ENCODE measurements at places on chromosomes 11 and 22.
A peak's percentile ranks its signal among the peaks of the same experiment; 100 is the strongest.

DNA sequence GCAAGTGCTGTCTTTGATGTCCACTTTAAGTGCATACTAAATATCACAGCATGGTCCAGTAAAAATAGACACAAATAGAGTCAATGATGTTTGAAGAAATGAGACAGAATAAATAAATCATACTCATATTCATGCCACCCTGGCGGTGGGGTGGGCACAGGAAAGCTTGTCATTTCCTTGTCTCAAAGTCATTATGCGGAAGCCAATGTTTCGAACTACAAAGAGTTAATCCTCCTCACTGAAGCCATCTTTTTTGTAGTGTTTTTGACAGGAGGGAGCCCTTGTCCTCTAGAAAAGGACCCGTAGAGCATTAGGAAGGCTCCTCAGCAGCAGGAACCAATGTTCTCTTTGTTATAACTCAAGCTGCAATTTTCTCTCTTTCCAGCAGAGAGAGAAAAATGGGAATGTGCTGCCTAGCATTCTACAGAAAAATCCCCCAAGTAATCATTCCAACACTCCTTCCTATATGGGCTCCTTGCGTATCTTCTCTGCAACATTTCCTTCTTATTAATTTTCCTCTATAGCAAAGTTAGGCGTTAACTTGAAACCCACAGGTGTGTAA, 30.6 kb downstream of the SC5D start:
- no peak for DNase-seq

DNA sequence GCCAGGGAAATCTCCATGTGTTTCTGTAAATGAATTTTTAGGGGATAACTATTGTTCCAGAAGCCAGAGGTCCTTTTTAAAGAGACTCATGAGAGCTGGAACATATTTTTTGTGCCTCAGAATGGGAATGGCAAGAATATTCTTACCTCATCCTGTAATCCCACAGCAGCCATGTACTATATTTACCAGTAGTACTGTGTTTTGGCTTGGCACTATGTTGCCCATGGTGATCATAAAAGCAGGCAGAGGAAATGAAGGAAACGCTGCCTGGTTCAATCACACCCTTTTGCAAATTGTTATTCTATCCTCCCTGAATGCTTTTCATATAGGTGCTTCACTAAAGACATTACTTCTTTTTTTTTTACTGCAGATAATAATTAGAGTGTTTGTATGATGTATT, 81.0 kb downstream of the ANO3 start:
- no peak for DNase-seq

- DNase-seq: peak; percentile 62
These were observed 2.4 kb downstream of the CASP1 start for GRCh38 chr11:105032495-105032894.

DNA sequence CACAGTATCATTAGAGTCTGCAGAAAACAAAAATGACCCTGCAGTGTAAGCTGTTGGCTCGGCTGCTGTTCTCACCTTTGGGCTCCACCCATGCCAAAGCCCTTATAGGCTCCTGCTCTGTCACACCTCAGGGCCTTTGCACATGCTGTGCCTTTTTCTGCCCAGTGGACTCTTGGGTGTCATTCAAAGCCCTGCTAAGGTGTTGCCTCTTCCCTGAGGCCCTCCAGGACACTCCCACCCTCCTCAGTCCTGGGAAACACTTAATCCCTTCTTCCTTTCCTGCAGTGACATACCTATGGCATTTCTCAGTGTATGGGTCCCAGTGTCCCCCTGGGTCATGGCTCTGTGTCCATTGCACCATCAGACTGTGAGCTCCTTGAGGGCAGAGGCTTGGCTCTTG, 29.1 kb upstream of the CACNG2 start:
- DNase-seq: no peak

GRCh38 chr11:6920702-6921101, at the start of gene OR2D3:
Gene OR2D3, plus strand, starts transcription at chr11:6921002. Its CDS starts 0 bp downstream, at chr11:6921002.
- no peak for DNase-seq

- DNase-seq: no peak
These were observed 257.5 kb upstream of the MTNR1B start for GRCh38 chr11:92711926-92712325.

DNA sequence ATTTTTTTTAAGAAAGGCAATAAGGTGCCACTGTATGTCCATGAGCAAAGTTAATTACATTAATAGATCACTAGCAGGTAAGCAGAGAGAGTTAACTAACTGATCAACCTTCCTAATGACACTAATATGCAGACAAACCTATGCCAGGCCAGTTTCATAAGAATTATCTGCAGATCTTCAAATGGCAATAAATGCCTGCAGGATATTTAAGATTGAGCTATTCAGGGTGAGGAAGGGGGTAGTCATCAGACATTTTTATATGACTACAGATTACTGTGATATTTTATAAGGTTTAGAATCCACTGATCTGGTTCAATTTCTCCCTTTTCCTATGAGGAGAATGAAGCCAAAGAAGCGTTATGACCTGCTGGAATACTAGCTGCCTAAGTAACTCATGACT, 30.2 kb downstream of the CARD18 start:
- DNase-seq: no peak

DNA sequence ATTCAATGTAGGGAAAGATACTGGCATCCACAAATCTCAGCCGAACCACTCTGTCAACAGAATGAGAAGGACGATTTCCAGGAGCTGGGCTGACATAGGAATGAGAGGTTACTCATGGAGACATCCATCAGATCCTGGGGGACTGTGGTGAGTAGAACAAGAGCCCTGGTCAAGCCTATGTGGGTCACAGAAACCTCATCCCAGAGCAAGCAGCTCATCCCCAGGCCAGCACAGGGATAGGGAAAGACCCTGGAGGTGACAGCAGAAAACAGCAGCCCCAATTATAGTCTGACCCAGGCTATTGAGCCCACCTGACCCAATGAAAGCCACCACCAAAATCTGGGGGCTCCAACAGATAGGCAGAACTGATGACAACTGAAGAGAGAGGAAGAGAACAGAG, 128.0 kb upstream of the SERPIND1 start:
- no peak for DNase-seq

DNA sequence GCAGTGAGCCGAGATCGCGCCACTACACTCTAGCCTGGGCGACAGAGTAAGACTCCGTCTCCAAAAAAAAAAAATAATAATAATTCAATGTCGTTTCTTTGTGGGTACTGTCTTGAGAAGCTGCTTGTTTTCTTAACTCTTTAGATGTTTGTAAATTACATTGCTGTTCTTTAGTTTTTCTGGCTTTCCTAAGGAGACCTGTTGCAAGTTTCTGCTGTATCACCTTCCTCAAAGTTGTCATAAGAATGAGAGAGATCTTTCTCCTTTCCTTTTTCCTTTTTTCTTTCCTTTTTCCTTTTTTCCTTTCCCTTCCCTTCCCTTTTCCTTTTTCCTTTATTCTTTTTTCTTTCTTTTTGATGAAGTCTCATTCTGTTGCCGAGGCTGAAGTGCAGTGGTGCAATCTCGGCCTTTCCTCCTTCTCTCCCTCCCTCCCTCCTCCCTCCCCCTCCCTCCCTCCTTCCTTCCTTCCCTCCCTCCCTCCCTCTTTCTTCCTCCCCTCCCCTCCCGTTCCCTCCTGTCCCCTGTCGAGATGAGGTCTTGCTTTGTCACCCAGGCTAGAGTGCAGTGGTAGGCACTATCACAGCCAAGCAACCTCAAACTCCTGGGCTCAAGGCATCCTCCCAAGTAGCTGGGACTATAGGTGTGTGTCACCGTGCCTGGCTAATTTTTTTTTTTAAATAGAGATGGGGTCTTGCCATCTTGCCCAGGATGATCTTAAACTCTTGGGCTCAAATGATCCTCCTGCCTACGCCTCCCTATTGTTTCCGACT, 15.3 kb downstream of the HIPK3 start:
- DNase-seq: no peak

- peak; percentile 95 for DNase-seq
These were observed 12.9 kb upstream of the CRKL start for GRCh38 chr22:20904008-20904979.

- peak; percentile 75 for DNase-seq
These were observed 12.7 kb downstream of the MAFF start for GRCh38 chr22:38214302-38215056.

GRCh38 chr22:20509344-20510047, 2.1 kb downstream of the MED15 start:
- DNase-seq: peak; percentile 86

DNA sequence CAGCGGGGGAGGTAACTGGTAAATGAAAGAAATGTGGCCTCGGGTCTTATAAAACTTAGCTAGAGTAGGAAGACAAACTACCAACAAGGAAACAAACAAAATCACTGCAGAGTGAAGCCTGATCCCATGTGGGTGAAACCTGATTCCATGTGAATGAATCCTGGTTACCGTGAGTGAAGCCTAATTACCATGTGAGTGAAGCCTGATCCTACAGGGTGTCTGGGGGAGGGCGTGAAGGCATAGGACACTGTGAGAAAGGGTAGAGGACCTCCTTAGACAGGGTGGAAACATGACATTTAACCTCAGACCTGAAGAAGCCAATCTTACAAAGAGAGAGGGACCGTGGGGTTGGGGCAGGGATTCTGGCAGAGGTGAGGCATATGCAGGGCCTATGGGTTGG, 106.2 kb upstream of the USP47 start:
- DNase-seq: no peak

DNA sequence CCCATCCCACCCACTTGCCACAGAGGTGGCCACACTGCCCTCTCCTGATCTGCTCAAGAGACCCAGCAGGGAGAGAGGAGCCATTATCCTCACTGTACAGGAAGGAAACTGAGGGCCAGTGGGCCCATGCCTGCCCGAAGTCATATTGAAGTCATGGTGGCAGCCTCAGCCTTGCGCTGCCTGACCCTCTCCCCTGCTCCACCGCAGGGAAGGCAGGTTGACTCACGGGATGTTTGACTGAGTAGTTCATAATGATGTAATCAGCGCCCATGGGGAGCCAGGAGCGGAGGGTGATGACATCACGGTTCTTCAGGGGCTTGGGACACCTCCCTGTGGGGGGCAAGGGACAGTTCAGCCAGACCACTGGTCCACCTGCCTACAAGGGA, 6.1 kb upstream of the ARAP1 start:
- DNase-seq: no peak

- no peak for DNase-seq
These were observed 4.7 kb upstream of the DGAT2 start for GRCh38 chr11:75763846-75764245.

- DNase-seq: no peak
These were observed 40.6 kb upstream of the GNAZ start for GRCh38 chr22:23029521-23030228.

- no peak for DNase-seq
These were observed 30.2 kb downstream of the LRP5 start for GRCh38 chr11:68342459-68343158.

DNA sequence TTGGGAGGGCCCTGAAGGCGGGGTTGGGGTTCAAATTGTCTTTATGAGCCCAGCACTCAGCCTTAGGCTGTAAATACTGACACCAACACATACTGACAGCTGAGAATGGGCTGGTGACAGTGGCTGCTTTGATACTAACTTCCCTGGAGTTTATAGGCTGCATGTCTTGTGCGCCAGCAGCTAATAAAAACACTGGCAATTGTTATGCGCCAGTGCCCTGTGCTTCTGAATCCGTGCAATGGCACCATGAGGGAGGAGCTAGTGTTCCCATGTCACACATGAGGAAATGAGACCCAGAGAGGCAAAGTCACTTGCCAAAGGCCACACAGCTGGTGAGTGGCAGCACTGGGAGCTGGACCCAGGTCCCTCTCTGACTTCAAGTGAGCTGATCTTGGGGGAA, 23.8 kb downstream of the SHISAL1 start:
- no peak for DNase-seq

DNA sequence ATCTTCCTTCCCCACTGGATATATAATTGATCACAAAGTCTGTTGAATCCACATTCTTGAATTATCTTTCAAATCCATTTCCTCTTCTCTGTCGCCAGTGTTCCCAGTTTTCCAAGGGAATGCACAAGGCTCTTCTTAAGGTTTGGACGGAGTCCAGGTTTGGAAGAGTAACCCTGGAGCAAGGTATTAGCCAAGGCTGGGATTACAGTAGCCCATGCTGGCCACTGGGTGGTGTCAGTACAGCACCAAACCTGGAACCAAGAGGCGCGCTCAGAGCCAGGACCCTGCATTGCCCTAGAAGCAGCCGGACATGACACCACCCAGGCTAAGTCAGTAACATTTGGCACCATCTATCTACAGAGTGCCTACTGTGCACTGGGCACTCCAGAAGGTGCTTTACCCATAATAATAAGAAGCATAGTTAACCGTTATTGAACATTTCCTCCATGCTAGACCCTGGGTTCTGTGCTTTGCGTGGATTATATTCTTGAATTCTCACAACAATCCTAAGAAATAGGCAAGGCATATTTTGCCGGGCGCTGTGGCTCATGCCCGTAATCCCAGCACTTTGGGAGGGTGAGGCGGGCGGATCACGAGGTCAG, 48.0 kb upstream of the CLPB start:
- peak; percentile 88 for DNase-seq

- no peak for DNase-seq
These were observed 54.6 kb upstream of the SLC22A12 start for GRCh38 chr11:64536396-64536941.

DNA sequence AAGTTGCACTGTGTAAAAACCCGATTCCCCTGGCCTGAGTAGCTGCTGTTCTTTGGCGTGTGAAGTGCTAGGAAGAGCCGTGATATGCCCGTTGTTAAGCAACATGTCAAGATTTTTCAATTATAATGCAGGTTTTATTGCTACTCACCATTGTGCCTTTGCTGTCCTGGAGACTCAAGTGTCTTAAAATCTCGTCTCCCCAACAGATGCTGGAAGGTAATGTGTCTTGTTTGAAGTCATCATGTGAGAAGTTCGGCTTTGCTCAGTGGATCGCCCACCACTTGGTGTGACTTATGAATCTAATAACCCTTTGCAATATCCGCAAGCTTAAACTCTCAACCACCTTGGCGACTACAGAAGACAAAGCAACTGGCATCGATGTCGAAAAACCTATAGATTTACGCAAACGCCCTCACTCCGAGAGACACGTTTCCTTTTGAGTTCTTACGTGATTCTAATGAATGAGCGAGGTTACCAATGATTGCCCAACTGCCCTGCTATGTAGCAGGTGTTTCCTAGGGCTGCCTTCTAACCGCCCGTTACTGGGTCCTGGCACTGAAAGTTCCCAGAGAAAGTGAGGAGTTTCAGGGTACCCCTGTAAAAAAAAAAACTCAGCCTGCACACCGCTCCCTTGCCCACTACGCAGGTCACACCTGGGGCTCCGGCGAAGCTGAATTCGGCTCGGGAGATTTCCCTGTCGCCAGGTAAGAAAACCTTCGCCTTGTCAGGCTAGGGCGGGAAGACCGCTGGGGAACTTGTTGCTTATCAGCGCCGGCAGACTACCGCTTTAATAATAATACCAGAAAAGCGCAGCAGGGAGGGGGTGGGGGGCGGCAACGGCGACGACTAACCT, 21.2 kb upstream of the BDNF start:
- DNase-seq: no peak

GRCh38 chr11:35846874-35847273, 97.0 kb upstream of the LDLRAD3 start:
- DNase-seq: no peak

- no peak for DNase-seq
These were observed 39.6 kb upstream of the CTSC start for GRCh38 chr11:88377144-88377543.

- no peak for DNase-seq
These were observed 33.5 kb downstream of the ETS1 start for GRCh38 chr11:128553662-128554362.

GRCh38 chr11:87007963-87008362, 29.8 kb upstream of the TMEM135 start:
- DNase-seq: no peak

Data from suppressor macrophage (primary cell).